CD4-positive, alpha-beta T cell treated with Interleukin-15 for 4 hours (primary cell): ENCODE measurements at places on chromosomes 1 and 21.

GRCh38 chr1:236576004-236576403, 28.3 kb downstream of the HEATR1 start:
- DNase-seq: no peak

- DNase-seq: no peak
Measured at GRCh38 chr1:11967028-11967547, 13.2 kb upstream of the MFN2 start.

DNA sequence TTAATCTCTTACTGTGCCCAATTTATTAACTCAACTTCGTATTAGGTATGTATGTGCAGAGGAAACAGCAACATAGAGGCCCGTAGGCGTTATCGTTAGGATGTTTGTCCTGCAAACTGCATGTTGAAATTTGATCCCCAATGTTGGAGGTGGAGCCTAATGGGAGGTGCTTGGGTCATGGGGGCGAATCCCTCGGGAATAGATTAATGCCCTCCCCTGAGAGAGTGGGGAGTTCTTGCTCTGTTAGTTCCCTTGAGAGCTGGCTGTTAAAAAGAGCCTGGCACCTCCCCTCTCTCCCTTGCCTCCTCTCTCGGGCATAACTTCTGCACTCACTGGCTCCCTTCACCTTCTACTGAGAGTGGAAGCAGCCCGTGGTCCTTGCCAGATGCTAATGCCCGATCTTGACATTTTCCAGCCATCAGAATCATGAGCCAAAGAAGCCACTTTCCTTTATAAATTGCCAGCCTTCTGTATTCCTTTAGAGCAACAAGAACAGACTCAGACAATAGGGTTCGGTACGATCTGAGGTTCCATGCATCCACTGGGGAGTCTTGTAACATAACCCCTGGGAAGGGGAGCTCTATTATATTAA, 149.0 kb upstream of the RAB4A start:
- no peak for DNase-seq

- DNase-seq: no peak
Measured at GRCh38 chr1:3785456-3786157, 10.7 kb downstream of the LRRC47 start.

DNA sequence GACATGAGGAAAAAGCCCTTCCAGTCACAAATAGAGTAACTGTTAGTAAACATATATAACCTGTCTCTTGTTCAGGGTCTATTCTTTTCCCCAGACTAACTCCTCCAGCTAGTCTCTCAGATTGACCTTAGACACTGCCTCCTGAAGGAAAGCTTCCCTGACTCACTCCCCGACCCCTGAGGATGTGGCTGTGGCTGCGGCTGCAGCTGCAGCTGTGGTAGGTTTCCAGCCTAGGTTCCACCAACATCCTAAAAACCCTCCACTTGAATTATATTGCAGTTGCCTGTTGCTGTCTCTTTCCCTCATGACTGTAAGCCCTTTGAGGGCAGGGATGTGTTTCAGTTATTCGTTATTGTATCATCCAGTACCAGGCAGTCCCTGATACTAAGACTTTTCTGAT, 132.9 kb upstream of the C1orf21 start:
- DNase-seq: no peak

DNA sequence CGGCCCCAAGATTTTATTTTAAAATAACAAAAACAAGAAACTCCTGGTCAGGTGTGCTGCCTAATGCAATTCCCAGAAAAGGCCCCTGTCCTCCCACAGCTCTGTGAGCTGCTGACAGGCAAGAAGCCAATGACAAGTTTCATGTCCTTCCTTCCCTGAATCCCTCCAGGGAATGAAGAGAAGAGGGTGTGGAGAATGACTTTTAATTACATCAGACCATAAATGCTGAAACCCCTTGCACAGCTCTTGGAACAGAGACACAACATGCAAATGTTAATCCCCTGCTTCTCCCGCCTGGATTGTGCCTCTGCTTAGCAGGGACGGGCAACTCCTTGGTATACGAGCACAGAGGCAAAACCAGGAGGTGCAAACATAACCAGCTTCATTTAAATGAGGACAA, 228.1 kb upstream of the CAMK1G start:
- DNase-seq: no peak

GRCh38 chr21:38280867-38281266, 24.1 kb downstream of the KCNJ15 start:
- DNase-seq: no peak

GRCh38 chr21:35861661-35862060, 198.7 kb downstream of the SETD4 start:
- DNase-seq: no peak

- no peak for DNase-seq
Measured at GRCh38 chr1:214574598-214575411, 23.4 kb upstream of the PTPN14 start.

- DNase-seq: no peak
Measured at GRCh38 chr1:216184126-216184680, 239.0 kb downstream of the USH2A start.

DNA sequence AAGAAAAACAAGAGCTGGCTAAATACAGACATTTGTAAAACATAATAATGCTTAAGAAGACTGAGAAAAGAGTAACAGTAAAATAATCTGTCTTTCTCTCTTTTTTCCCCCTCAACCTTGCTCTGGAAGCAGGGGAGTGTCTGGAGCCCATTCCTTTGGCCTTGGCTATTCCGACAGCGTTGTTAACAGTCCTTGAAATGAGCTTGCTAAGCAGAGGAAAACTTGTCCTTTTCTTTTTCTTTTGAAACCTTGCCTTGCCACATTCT, 6.7 kb upstream of the CA6 start:
- DNase-seq: no peak

- no peak for DNase-seq
Measured at GRCh38 chr21:16841975-16842695, 670.7 kb upstream of the CXADR start.

DNA sequence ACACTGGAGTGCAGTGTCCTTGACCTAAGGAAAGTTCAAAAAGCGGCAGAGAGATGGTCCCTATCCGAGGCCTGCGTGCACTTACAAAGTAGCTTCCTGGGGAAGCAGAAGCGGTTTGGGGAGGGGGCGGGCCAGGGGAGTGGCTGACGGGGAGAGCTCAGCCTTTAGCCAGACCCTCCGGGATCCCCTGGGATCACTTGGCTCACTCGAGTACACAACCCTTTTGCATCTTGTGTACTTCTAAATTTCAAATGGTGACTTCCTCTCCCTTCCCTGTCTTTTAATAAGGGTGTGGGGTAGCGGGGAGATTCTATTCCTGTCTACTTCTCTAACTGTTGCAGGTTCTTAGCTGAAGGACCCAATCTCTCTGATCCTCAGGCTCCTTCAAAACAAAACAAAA, 18.1 kb upstream of the SNX27 start:
- no peak for DNase-seq

DNA sequence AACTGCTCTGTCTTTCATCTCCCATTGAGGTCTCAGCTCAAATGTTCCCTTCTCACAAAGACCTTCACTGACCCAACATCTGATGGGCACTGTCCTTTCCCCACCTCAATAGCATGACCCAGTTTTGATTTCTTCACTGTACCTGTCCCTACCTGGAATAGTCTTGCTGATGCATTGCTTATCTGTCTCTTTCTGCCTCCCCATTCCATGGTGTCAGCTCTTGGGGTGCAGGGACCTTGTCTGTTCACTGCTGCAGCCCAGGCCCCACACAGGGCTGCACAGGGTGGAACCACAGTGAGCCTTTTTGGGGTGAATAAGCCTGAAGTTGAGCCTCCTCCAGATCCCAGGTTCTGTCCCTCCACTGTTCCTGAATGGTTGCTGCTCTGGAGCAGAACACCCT, 414.9 kb downstream of the PTPRU start:
- no peak for DNase-seq

DNA sequence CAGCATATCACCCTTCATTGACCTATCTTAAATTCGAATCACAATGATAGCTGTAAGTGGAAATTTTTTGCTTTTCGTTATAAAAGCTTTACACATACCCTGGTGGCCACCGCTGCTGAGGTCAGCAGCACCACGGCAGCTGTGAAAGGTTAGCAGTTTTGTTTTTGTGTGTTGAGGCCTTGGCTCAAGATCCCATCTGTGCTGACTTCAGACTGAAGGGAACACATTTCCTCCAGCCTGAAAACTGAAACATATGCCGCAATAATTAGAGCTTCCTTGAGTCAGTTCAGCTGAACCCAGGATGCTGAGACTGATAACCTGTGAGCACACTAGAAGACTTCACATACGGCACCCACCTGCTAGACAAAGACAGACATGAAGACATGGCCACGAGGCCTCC, 103.0 kb downstream of the SMYD3 start:
- DNase-seq: no peak

DNA sequence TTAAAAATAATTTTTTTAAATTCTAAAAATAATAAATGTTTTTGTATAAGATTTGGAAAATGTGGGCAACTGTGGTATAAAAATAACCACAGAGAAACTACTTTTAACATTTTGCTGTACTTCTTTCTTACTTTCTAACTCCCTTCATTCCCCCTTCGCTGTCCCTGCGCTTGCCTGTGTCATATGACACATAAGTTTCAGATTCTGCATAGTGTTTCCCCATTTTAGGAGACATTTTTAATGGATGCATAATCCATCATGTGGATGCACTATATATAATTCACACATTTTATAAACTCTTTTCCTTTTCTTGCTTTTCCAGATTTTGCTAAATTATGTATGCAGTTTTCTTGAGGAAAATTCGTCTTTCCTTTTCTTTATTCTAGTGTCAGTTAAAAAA, 16.3 kb downstream of the ATG4C start:
- no peak for DNase-seq

DNA sequence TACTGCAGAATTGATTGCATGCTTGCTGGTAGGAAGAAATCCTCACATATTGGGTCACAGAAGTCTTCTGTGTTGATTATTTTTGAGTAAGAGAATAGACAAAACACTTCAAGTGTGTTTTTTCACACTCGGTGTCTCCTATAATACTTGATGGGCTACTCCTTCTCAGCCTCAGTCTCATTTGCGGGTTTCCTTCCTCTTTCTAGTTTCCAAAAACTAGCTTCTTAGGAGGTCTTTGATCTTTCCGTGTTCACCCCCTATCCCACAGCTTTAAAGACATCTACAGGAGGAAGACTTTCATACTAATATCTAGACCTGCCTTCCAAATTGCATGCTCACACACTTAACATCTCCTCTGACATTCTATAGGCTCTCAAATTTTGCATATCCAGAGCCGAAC, 40.7 kb upstream of the NTPCR start:
- DNase-seq: no peak

GRCh38 chr1:64059556-64059955, 143.9 kb upstream of the UBE2U start:
- no peak for DNase-seq

- no peak for DNase-seq
Measured at GRCh38 chr1:90834354-90834885, 117.3 kb upstream of the BARHL2 start.

DNA sequence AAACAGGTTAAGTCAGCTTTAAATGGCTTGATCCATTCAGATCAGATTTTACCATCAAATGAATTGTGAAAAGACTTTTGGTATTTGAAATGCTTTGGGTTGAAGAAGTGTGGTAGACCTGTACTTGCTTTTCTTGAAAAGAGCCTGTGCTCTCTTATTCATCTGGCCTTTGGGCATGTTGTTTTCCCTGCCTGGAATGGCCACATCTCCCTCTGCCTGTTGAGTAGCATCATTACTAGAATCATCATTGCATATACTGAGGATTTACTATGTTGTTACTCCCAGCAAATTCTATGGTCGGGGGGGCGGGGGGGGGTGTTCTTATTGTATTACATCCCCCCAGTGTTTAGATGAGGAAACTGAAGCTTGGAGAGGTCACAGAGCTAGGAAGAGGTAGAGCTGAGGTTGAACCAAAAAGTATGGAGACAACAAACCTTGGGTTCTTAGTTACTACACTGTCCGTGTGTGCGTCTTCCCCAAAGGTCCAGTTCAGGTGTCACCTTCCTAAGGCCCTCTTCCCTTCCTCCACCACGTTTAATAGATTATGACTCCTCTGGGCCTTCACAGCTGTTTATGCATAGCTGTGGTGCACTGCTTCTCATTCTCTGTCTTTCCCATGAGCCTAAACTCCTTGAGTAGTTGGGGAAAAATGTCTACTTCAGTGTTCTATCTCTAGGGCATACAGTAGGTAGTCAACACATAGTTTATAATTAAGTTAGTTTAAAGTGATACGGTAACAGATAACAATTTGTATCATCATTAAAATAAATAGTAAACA, 246.4 kb upstream of the HOOK1 start:
- DNase-seq: no peak

GRCh38 chr21:19236209-19236608, 832.6 kb upstream of the TMPRSS15 start:
- no peak for DNase-seq

DNA sequence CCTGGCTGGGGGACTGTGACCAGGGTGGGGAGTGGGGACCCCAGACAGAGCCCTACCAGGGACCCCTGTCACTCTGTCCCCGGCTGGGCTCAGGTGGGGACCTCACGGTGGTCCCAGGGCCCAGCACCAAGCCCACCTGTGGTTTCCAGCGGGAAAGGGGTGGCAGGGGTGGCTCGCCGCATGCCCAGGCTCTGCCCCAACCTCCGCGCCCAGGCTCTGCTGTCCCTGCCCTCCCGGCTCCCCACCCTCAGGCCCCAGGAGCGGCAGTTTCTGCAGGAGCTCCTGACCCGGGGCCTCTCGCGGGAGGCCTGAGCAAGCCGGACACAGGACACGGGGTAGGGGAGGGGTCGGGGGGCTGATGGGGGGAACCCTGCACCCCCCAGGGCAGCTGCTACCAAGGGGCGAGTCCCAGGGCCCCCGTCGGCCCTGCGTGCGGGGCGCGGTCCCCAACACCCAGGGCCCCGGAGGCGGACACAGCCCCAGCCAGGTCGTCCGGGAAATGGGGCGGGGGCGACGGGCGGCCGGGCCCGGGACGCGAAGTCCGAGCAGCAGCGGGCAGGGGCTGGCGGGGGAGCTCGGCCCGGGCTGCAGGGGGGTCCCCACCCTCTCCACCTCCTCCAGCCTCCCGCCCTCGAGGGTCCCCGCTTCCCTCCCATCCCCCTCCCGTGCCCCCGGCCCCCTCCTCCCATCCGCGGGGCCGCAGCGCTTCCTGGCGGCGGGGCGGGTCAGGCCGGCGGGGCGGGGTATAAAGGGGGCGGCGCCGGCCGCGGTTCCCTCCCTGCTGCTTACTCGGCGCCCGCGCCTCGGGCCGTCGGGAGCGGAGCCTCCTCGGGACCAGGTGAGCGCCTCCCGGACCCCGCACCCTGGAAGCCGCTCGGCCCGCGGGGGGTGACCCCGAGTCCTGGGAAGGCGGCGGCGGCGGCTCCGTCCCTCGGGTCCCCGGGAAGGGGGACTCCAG, at the start of gene COL6A2:
Gene COL6A2 (plus strand): TSS at position 777 of the 958 bp plus-strand sequence.
- DNase-seq: peak; percentile 21
